ENCODE measurements at places on chromosomes 1 and 21. TPM values are rescaled to one million over a fixed set of nuclear protein-coding genes. Genes with fewer than 3 reads are reported as not detected.

Gene KRTAP12-2
- total RNA-seq = not detected

Gene ETV3
- total RNA-seq = 11.2 TPM

Gene CENPF
- total RNA-seq = 182 TPM

Gene ATP1B1
- total RNA-seq = 23.3 TPM

Gene KIF21B
- 1.7 TPM for total RNA-seq

Gene CRNN
- total RNA-seq = not detected

Gene TEDDM1
- not detected for total RNA-seq

Gene MROH9
- total RNA-seq = not detected

Gene ADIPOR1
- 129 TPM for total RNA-seq

Gene OR2T11
- total RNA-seq = not detected

Gene SYCP1
- not detected for total RNA-seq

Gene ANKRD65
- not detected for total RNA-seq

Gene TFAP2E
- total RNA-seq = not detected

Gene DENND2D
- not detected for total RNA-seq

Gene NT5C1A
- total RNA-seq = not detected

Gene RPL5
- 1,004 TPM for total RNA-seq

Gene GLIS1
- 2.6 TPM for total RNA-seq

Gene ELF3
- not detected for total RNA-seq

Gene SLAMF6
- not detected for total RNA-seq

Gene C8B
- total RNA-seq = not detected

Gene TLR5
- 2.4 TPM for total RNA-seq

Gene C8A
- total RNA-seq = not detected

Gene GBP2
- total RNA-seq = 78.2 TPM

Gene CFAP45
- total RNA-seq = not detected

Gene LEMD1
- not detected for total RNA-seq

Gene CFHR5
- total RNA-seq = not detected

Gene LCE1B
- not detected for total RNA-seq

Gene TINAGL1
- total RNA-seq = 14.9 TPM

Gene DDX20
- total RNA-seq = 37.8 TPM

Gene DUSP12
- 57.9 TPM for total RNA-seq

Gene SPRR3
- total RNA-seq = not detected

Gene KLF17
- total RNA-seq = not detected

Gene LRRC3
- 3.0 TPM for total RNA-seq

Gene TIE1
- total RNA-seq = not detected

Gene GBP6
- total RNA-seq = not detected

Gene SYT11
- total RNA-seq = 6.3 TPM

Gene TRIM17
- total RNA-seq = not detected

Gene FNDC10
- 0.76 TPM for total RNA-seq

Gene COP1
- 45.5 TPM for total RNA-seq

Gene MT1HL1
- not detected for total RNA-seq

Gene SUCO
- total RNA-seq = 26.1 TPM

Gene ORC1
- 21.9 TPM for total RNA-seq

Gene DONSON
- total RNA-seq = 46.9 TPM

Gene CRYZ
- 84.0 TPM for total RNA-seq

Gene ITLN2
- total RNA-seq = not detected

Gene AHCTF1
- 31.3 TPM for total RNA-seq
